ENCODE measurements at places on chromosomes 2 and 18.

DNA sequence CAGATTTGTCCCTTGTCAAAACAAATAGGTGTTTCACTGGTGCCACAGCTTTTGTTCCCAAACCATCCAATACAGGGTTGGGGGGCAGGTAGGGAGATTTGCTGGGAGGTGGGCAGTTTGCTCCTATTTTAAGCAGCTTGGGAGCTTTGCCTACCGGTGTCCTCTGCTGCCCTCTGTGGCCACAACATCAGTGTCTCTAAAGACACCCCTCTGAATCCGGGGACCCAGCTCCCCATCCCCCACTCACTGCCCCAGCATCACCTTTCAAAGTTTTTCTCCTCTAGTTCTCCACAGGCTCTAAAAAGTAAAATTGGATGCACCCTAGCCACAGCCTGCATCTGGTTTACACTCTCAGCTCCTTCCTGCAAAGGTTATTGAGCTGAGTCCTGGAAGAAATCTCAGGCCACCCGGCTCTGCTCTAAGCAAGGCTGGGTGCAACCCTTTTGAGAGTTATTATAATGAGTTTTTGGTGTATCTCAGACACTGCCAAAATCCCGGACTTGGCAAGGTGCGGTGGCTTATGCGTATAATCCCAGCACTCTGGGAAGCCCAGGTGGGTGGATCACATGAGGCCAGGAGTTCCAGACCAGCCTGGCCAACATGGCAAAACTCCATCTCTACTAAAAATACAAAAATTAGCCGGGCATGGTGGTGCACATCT, 2.9 kb upstream of the EPAS1 start:
- no peak for DNase-seq

DNA sequence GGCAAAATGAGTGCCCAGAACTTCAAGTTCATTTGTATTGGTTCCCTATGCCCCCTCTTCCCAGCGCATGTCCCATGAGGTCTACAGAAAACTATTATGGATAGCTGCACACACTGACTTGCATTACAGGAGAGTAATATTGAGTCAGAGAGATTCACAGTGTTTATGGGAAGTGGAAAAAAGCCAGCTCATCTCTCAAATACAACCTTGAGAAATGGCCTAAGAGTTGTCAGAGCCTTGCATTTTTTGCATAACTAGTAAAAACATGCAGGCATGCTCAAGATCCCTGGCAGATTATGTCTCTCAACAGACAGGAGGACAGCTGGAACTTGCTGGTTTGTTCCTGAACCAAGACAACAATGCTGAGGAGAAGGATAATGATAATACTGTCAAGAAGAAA, 1292.8 kb downstream of the DSC3 start:
- DNase-seq = no peak

DNA sequence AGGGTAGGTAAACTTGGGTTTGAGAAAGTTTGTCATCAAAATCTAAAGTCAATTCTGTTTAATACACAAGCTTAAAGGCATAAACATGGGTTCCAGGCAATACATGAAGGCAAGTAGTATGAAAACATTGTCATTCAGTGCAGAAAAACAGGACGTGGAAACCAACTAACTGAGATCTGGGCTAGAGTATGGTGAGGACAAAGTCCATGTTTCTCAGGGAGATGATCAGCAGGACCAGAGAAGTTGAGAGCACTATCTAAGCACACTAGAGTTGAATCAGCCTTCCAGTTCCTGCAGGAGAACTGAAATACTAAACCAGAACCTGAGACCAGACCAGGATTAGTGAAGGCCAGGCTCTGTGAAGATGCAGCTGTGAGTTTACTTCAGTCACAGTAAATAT, 302.8 kb upstream of the CRIM1 start:
- DNase-seq = no peak

- DNase-seq = no peak
Measured at GRCh38 chr2:28349546-28350165, 43.0 kb upstream of the FOSL2 start.

GRCh38 chr2:71830497-71831192, 317.0 kb downstream of the CYP26B1 start:
- DNase-seq = no peak

DNA sequence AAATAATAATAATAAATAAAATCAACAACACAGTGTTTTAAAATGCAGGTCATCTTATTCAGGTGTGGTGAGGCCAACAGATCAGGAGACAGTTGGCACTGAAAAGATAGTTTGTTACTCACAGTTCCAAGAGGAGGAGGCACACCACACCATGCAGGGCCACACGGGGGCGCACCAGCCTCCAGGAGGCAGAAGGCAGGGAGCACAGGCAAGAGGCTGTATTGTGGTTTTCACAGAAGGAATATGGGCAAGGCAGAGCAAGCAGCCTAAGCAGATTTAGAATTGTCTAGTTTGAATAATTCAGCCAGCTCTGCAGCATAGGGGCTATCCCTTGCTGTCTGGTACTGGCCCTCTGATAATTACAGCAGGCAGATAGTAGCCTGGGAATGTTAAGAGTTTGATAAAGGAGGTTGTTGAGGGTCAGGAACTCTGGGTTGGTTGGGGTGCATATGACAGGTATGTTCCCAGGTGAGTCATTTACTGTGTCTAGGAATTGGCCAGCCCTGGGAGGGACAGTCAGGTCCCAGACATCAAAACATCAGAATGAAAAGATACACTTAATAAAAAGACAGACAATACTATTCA, 31.3 kb downstream of the KIAA2012 start:
- no peak for DNase-seq

DNA sequence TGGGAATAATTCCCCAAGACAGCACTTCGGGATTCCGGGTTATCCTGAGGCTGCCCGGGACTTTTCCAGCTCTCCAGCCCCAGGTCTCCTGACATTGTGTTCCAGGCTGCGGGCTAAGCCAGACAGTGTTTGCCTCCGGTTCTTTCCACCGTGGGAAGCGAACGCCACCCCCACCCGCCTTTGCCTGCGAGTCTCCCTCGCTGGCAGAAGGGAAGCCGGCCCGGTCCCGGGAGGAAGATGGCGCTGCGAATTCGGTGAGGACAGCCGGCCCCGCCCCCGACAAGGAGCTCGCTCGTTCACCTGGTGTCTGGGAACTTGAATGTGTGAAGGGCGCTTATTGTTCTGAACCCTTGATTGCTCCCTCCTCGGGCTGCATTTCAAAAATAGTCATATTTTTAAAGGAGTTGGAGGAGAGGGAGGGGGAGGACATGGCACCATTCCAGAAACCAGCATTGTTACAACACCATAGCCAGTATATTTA, 2.9 kb downstream of the LRATD1 start:
- DNase-seq = no peak

DNA sequence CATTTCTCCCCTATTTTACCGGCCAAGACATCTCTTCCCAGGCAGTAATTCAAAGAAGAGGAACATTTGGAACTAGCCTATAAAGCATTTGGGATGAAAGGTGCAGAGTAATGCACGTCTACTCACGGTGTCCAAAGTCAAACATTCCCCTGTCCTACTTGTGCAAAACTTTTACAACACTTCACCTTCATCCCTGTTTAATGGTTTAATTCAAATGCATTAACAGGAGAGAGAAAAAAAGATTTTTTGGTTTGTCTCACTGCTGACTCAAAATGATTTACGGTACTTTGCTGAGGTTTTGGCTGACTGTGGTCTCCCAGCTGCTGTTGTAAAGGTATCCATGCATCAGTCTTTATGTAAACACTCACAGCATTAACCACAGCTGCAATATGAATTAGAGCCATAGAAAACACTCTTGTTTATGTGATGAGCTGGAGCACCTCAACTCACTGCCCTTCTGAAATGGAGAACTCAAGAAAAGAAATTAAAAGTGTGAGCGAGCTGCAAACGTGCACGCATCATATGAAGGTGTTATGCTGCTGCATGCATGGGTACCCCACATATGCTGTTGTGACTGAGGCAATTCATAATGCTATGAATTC, 220.5 kb downstream of the PIEZO2 start:
- no peak for DNase-seq

DNA sequence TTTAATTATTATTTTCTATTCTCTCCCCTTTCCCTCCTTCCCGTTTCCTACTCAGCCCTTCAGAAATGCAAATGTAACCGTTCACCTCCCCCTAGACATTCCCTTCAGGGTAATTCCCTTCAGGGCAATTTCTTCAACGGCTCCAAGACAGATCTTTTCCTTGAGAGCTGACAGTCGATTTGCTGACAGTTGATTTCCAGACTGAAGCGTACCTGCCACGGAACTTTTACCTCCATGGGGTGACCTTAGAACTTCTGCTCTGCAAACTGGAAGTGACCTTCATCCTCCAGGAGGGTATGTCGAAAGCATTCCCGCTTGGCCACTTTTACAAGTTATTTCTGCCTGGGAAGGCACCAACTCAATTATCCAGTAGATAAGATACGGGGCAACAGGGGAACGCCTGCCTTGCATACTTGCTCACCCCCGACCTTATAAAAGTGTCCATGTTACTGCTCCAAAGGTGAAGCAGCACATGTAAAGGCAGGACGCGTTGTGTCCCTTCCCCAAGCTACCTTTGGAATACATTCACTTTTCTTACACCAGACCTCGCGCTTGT, 18.5 kb downstream of the B3GNT7 start:
- DNase-seq = no peak

DNA sequence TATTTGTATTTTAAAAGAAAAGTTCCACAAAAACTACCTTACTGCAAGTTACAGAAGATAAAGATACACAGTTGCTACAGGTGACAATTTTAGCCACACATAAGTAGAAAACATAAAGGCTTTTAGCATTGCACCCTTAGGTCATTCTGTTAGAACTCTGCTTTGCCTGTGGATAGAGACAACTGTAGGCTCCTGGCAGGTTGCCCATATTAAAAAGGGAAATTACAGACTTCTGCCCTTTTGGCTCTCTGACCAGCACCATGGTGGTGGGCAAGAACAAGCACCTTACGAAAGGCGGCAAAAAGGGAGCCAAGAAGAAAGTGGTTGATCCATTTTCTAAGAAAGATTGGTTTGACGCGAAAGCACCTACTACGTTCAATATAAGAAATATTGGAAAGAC, 223.3 kb downstream of the MC4R start:
- no peak for DNase-seq

DNA sequence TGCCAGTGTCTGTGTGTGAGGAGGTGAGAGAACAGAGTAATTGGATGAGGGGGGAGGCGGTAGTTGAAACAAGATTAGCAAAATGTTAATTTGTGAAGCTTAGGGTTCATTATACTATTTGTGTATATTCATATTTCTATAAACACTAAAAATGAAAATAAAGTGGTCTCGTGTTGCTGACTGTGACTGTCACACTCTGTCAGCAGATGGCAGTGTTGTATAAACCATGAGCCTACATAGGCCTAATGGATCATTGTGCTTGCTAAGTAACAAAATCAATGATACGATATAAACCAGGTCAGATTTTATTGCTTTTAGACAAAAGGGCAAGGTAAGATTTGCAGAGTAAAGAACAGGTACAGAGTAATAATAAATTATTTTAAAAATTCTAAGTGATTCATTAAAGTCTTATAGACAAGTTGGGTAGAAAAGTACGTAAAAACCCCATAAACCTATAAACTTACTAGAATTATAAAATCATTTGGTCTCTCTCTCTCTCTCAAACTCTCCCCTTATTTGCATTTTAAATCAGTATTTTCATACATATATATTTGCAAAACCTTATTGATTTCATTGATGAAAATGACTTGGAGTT, 182.7 kb downstream of the RPIA start:
- no peak for DNase-seq

DNA sequence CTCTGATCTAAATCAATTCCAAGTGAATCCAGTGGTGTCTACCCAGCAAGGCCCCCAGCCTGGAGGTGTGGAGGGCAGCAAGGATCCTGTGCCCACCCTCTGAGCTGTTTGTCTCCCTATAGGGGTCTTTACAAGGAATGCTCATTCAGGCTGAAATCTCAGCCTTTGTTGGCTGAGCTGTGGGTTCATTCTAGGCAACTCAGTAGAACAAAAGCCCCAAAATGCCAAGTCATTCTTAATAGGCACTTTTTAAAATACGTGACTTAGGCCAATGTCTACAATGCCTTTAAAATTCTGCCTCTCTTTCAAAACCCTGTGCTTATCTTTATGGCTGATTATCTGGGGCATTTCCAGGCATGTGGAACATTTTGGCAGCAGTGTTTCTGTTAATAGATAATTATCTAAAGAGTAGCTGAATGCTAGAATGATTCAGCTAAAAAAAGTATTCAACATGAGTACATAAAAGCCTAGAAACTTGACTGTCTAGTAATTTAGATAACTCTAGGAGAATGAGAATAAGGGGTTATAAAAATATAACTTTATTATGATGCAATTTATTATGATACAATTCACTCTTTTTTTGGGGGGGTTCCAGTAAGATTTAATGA, 7.4 kb downstream of the UGT1A6 start:
- DNase-seq = no peak

- DNase-seq = no peak
Measured at GRCh38 chr2:195055996-195056395, 601.0 kb upstream of the SLC39A10 start.

Data from activated CD8-positive, alpha-beta memory T cell treated with anti-CD3 and anti-CD28 coated beads for 1 hour (primary cell).